Stimulated activated CD4-positive, alpha-beta T cell treated with anti-CD3 and anti-CD28 coated beads, Interleukin-1b, Interleukin-23, amount 100 ng/mL, for 1 hour (primary cell): ENCODE measurements at places on chromosomes 5 and 9.

DNA sequence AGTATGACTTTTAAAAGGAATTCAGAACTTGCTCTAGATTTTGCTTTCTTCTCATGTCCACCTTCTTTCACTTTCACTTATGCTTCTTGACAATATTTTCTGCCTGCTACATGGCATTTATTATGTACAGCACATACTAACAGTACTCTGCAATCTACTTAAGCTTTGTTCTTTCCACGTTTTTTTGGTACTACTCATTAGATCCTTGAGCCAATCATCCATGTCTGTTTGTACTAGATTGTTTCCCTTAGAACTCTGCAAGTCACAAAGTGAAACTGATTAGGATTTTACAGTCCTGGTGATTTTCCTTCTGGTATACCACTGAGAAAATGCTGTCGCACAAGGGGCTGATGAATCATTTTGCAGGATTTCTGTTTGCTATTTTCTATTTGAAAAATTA is 78.3 kb downstream of the PARP8 start:
- DNase-seq, result no peak

- DNase-seq, result no peak
Observed at GRCh38 chr5:138212828-138213160, 329 bp downstream of the CDC23 start.

- no peak for DNase-seq
Observed at GRCh38 chr9:90219548-90220118, 423.0 kb downstream of the DIRAS2 start.

- no peak for DNase-seq
Observed at GRCh38 chr9:38362852-38363588, 29.5 kb upstream of the ALDH1B1 start.

GRCh38 chr9:123070198-123070597 is 36.7 kb downstream of the GPR21 start:
- no peak for DNase-seq

DNA sequence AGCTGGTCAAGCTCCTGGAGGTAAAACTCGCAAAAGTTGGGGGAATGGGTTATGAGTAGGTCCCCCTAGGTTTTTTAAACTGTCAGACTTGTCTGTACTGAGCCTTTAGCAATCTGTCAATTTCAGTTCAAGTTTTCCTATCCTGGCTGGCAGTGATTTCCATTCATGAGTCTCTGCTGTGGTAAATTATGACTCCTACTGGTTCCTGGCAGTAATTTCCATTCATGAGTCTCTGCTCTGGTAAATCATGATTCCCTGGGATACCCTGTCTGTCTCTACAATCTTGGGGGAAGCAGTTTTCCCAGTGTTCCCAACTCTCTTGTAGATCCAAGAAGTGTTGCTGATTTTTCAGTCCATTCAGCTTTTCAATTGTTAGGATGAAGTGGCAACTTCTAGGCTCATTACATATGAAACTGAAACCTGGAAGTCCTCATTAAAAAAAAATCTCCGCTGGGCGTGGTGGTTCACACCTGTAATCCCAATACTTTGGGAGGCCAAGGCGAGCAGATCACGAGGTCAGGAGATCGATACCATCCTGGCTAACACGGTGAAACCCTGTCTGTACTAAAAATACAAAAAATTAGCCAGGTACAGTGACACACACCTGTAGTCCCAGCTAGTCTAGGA is 91.3 kb upstream of the GPBP1 start:
- no peak for DNase-seq

DNA sequence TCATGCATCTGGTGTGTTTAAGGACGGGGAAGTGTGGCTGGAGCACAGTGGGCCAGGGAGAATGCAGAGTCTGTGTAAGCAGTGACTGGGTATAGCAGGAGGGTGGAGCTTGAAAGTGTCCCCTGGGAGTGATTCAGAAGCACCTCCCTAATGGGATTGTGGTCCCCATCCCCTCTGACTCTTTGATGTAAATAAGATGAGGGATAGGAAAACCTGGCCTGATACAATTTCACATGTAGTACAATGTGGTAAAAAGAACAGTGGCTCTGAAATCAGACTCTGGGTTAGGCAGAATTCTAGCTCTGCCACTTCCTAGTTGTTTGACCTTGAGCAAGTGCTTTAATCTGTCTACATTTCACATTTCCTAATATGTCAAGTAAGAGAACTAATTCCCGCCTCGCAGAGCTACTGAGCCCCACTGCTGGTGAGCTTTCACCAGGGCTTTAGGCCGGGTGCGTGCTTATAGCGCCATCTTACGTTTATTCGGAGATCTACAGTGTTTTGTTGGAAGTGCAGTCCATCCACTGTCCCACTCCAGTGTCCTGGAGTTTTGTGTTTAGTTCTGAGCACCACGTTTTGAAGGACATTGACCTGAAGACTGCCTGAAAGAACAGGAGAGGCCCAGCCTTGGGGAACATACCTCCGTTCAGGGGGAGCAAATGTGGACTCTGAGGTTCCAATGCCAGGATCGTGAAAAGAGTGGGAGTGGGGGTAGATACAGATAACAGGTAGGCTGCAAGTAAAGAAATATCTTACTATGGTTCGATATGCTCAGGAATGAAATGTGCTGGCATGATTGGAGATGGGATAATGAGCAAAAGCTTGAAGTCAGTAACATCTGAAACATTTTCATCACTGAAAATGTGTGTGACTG is 51.2 kb upstream of the TESK1 start:
- DNase-seq, result no peak

- no peak for DNase-seq
Observed at GRCh38 chr9:99635032-99635431, 186.7 kb upstream of the NR4A3 start.

DNA sequence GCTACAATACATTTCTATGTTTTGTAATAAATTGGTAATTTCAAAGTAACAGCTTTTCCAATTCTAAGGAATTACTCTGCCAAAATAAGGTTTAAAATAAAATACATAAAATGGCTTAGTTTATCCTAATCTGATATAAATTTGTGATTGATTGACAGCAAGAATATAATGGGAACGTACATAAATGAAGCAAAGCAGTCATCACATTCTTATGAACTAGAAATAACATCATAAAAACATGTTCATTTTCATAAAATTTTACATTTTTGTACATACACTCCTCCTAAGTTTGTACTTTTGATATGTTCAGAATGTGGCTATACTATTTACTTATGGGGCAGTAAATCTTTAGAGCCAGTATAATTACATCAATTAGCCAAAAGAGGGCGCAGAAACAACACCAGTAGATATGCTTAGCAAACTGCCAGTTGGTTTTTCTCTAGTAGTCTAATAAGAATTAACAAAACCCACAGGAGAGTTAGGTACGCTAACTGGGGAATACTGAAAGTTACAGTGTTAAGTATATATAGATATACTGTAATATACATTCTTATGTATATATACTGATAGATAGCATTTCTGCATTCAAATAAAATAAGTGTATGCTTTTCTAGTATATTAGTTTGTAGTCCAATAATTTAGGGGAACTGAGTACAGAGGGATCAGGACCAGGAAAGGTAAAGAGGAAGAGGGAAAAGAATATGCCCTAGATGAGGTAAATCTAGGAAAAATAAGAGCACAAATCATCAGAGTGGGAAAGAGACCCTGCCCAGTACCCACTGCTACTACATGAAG is 76.8 kb downstream of the ZDHHC21 start:
- no peak for DNase-seq

- DNase-seq, result no peak
Observed at GRCh38 chr9:70228118-70228517, 30.7 kb upstream of the SMC5 start.

DNA sequence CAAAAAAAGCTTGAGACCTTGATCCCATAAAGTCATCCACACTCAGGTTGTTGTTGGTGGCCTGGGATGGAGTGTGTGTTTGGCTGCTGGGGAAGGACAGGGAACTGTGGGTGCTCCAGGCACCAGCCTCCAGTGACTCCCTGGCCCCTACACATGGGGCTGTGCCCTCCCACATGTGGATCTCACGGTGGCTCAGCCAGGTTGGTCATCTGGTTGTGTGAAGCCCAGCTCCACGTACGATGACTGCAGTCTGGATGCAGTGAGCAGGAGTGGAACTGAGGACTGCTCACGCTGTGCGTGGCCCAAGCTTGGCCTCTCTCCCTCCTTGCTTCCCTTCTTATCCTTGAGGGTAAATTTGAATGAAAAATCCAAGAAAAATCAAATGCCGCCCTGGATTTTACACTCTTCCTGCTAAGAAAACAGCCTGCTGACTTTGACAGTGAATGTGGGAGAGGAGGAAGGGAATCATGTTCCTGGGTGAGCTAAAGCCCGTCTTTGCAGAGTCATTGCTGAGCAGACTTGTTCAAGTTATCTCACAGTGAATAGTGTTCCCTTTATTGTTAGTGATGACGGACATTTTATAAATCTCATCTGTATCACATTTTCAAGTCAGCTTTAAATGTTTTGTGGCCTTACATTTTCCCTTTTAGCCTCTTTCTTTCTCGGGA is 65.1 kb upstream of the CACNA1B start:
- DNase-seq, result no peak

DNA sequence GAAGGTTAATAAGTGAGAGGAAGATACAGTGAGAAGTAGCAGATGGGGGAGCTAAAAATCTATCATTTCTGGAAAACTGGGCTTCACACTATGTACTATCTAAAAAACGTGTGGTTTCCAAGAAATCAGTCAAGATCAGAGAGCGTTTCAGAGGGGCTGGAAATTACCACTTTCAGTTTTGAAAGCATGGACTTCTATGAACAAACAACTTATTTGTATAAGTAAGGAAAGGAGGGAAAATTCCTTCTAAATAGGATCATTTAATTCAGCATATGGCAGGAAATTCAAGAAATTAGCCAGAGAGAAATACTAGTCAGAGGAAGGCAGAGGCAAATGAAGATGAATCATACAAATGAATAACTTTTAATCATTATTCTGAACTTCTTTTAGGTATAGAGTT is 11.3 kb downstream of the TNC start:
- DNase-seq, result no peak

DNA sequence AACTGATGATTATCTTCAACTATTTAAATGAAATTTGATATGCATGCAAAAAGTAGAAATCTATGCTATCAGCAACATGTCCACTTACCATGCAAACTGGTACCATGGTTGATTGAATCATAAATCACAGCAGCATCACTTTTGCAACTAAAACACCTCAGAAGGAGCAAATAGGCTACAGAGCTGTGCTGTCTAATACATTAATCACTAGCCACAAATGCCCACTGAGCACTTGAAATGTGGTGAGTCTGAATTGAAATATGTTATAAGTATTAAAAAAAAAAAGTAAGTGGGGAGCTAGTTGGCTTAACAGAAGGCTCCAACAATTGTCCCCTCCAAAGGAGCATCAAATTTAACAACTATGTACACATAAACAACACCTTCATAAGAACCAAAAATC is 112.5 kb downstream of the FAM114A2 start:
- DNase-seq, result no peak

DNA sequence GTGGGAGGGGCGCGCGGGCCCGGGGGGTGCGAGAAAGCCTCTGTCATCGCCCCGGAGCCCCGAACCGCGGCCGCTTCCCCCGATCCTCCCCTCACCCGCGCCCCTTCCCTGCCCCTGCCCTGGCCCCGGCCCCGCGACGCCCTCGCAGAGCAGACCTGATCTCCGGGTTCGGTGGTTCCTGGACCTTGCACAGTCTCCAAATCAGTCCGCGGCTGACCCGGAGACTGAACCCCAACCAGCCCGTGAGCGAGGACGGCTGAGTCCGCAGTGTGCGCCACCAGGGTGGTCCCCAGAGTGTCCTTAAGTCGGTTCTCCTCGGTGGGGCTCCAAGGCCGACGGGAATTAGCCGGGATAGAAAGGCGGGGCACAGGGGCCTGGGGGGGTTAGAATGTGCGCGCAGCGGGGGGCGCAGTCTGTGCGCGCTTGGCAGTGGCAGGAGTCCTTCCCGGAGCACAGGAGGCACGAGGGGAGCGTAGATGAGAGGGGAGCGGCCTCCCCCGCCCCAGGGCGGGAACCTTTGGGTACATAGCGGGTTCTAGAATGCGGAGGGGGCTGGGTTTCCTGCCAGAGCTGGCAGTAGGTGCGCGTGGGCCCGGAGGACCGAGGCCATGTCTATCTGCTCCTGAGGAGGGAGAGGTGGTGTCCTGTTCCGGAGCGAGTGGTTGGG is 779 bp downstream of the PKN3 start:
- no peak for DNase-seq

DNA sequence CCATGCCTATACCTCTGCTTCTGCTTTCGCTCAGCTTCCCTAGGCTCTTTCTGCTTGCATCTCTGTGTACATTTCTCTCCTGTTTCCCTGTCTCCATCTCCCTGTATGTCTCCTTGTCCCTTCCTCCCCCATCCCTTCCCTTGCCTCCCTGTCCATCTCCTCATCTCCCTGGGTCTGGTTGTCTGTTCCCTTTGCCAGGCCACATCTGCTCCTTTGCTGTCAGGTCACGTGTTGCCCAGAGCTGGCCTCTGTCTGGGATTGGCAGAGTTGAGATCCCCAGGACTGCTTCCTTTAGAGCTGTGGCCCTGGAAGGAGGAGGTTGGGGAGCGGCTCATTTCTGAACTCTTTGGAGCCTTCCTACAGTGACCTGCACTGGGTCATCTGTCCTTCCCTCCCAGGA is 31.8 kb upstream of the PTGS1 start:
- no peak for DNase-seq

DNA sequence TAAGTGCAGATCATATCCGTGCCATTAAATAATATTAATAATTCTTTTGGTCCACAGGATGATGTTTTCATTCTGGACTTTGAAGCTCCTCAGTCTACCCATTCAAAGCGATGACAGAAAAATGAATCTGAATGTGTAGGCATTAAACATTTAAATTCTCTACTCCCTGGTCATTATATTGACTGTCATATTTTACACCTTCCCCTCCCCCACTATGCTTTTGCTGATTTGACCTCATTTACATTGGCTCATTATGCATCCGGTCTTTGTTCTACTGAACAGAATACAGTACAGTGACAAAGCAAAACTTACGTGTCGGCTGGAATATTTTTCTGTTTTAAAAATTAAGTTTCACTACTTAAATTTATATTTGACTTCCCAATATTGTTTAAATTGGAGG is 289.7 kb upstream of the TMEM161B start:
- no peak for DNase-seq

DNA sequence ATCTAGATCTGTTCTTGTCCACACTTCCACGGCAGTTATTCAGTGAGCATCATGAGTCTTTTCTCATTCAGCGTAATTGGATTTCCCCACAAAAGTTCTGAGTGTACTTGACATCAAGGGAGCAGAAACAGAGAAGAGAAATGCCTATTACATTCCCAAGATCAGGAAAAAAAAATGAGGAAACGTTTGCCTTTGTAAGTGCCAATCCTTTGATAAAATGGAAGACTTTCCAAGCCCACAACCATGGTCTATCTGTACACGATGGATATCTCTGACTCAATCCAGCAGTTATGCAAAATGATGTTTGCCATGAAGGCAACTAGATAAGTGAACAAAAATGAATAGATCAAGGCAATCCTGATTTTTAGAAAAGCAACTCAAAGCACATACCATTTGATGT is 235.9 kb downstream of the DOCK8 start:
- no peak for DNase-seq

GRCh38 chr5:32031089-32031488 is 143.0 kb downstream of the GOLPH3 start:
- DNase-seq, result no peak
